ENCODE measurements at places on chromosomes 1 and 21.

GRCh38 chr1:227453631-227454355, 109.6 kb upstream of the ZNF678 start:
- no peak for DNase-seq

DNA sequence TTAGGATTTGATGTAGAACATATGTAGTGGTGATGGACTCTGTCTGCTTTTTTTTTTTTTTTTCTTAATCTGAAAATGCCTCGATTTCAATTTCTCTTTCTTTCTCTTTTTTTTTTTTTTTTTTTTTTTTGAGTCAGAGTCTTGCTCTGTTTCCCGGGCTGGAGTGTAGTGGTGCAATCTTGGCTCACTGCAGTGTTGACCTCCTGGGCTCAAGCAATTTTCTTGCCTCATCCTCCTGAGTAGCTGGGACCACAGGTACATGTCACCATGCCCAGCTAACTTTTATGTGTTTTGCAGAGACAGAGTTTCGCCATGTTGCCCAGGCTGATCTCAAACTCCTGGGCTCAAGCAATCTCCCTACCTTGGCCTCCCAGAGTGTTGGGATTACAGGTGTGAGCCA, 17.4 kb downstream of the MAST2 start:
- no peak for DNase-seq

GRCh38 chr1:111852261-111852721, 96.6 kb downstream of the DDX20 start:
- DNase-seq: no peak

- no peak for DNase-seq
These were observed 35.3 kb downstream of the SLC1A7 start for GRCh38 chr1:53107090-53107489.

DNA sequence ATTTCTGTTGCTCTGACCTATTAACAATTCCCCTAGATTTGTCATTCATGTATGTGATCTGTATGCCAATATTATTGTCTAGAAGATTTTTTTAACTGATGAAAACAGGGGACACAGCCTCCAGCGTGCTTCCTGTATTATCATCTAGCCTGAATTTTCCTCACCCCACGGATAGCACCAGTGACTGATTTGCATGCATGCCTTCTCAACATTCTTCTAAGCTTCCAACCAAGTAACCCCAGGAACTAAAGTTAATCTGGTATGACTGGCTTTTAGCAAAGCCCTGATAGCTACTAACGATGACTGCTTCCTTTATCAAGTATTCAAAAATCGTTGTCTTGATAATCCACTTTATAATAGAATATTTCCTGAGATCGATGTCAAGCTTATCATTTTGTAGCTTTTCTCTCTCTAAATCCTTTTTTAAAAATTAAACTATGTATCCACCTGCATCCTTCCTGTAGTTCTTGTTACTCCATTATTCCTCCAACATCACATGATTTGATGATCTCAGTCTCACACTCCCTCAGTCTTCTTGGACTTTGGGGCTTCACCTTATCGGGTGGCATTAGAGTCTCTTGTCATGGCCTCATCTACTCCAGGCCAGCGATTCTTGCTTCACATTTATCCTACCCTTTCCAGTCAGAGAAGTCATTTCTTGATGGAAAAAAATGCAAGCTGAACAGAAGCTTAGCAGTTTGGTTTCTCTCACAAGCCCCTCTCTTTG, 19.0 kb downstream of the BCAR3 start:
- DNase-seq: no peak

GRCh38 chr1:214289574-214290272, 8.8 kb downstream of the SMYD2 start:
- no peak for DNase-seq

DNA sequence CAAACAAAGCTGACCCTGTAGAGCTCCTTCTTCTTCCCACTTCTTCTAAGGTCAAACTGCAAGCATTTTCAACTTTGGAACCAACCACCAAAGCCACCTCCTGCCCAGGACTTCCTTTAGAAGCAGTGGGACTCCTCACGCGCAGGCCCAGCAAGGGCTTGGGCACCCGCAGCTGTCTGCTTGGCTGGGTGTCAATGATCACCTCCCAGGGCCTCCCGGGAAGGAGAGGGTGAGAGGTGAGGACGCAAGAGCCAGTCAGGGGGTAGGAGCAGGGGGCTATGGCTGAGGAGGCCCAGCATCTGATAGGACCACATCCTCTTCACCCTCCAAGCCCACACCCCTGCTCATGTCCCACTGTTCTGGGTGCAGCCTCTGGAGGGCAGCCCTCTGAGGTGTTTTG, 10.2 kb downstream of the KLHL21 start:
- DNase-seq: no peak

DNA sequence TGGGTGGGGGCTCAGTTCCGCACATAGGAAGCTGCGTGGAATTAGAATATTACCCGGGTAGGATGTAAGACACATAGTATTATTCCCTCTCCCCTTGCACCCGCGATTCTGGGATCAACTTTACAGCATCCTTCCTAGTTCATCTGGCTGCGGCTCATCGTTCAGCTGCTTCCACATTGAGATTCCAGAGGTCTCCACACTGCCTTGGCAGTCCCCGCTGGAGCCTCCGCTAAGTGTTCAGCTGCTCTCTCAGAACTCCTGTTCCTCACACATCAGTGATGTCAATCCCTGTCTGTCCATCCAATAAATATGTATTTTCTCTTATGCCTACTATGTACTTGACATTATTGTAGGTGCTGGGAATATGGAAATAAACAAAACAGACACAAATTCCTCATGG, 135.6 kb upstream of the SYT6 start:
- DNase-seq: no peak

DNA sequence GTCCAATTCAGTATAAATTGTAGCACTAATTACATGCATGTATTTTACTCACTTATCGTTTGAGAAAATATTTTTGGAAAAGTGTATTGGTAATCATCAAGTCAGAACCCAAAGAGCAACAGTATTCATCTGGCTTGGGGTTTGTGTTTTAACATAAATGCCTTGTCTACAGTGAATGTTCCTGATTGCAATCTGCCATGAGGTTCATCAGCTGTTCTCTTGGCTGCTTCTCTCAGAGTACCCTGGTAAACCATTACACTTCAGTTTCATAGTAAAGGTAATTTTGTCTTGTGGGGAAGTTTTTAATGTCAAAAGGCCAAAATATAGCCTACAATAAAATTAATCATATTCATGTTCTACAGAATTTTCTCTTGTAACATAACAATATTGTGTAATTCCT, 150.3 kb downstream of the IFI44 start:
- DNase-seq: no peak

GRCh38 chr1:22582661-22583635, 19.7 kb downstream of the EPHA8 start:
- DNase-seq: no peak

DNA sequence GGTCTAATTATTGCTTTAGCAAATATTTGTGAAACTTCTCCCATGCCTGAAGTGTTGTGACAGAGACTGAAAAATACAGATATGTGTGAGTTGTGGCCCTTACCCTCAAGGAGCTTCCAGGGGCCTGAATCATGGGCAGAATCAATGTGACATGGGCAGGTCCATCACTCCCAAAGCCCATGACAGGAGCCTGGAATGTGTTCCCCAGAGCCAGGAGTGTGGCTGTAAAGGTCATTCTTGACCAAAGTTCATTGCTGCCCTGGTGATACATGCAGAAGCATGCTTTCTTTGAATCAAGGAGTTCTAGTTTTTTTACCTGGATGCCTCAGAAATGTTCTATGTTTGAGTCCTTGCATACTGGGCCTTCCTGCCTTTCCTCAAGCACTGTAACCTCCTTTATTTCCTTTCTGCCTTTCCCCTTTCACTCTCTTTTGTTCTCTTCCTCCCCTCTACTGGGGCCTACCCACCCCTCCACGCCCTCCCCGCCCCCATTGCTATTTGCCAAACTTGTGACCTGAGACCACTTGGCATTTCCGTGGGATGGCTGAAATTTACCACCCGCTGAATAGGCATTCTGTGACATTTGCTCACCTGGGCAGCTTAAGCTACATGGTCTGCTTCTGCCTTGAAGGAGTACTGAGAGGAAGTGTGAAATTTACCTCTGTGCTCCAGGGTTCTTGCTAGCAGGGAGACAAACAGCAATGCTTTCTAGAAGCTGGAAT, 19.7 kb downstream of the PBX1 start:
- DNase-seq: no peak

DNA sequence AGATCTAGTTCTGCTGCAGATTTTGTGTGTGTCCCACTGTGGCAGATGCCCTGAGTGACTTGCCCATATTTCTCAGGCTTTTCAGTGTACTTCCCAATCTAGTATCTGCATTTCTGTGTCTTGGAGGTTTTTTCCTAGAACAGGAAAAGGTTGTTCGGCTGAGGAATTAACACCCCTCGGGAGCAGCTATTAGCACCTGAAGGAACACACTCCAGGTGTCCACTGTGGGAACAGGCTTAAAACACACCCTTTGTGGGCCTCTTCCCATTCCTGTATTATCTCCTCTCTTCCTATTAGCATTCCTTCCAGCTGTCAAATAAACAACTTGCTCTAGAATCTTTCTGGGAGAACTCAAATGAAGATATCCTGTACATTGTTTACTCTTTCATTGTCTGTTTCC, 178.3 kb downstream of the HMCN1 start:
- no peak for DNase-seq

- DNase-seq: no peak
These were observed 3.1 kb downstream of the ARHGEF10L start for GRCh38 chr1:17542645-17543044.

DNA sequence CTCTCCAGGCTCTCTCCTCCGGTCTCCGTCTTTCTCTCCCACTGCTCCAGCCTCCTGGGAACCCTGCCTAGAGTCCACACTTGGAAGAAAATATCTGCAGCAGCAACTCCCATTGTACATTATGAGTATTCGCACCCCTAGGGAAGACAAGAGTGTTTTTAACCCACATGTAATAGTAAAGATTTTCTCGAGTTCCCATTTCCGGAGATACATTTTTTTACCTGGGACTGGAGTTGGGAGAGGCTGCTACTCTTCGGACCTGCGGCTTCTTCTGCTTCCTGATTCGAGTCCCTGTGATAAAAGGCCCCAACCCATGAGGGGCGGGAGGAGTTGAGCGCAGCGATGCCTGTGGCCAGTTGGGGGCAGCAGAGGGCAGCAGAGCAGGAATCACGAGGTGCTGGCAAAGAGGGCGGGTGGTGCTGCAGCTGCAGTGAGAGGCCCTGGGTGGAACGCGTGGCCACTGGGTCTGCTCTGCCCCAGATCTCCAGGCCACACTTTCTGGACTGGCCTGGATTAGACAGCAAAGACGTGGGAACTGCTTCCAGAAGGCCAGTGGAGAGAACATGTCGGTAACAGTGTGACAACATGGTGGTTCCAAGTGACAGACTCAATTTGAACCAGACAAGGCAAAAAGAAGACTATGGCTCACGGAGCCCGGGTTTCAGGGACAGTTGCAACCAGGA, 221.0 kb upstream of the CSF3R start:
- DNase-seq: peak; percentile 17

- peak; percentile 87 for DNase-seq
These were observed at the start of gene TMEM50A for GRCh38 chr1:25338188-25338981. Gene TMEM50A (plus strand): TSS chr1:25338334. CDS start chr1:25340487, 2,153 bp downstream.

DNA sequence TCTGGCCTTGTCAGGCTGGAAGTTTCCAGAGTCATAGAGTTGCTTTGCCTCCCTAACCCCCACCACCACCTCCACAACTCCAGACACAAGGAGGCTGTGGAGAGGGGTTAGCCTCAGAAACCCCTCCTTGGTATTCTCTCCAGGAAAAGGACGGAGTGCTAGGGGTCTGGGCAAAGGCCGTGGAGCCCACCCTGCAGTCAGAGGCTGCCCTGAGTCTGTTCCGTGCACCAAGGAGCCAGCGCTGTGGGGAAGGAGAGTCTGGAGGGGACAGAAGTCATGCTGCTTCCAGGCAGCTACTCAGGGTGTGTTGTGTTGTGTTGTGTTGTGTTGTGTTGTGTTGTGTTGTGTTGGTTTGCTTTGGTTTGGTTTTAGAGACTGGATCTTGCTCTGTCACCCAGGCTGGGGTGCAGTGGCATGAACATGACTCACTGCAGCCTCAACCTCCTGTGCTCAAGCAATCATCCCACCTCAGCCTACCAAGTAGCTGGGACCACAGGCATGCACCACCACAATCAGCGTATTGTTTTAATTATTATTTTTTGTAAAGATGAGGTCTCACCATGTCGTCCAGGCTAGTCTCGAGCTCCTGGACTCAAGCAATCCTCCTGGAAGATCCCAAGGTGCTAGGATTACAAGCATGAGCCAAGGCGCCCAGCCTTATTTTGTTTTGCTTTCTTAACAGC, 122.2 kb upstream of the TMEM51 start:
- DNase-seq: no peak

GRCh38 chr1:85049735-85050166, 1.5 kb upstream of the MCOLN3 start:
- DNase-seq: no peak

DNA sequence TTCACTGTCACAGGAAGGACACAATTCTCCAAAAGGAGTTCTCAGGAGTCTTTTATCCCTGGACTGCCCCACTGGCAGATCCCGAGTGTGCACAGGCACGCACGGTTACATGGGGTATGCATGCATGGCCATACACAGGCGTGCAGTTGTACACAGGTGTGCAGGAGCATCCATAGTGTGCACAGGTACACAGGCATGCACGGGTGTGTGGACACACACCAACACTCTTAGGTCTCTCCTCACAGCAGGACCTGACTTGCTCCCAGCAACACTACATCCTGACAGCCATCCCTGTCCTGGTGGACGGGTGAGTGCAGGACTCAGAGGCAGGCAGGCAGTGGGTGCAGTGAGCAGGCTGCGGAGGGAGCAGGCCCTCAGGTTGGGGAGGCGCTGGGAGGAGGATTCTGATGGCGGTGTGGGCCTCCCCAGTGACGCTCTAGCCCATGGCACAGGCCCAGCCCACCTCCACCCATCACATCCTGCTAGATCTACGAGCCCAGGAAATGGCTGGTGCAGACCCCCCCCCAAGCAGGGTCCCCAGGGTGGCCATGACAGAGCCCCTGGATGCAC, 28.4 kb downstream of the SLC19A1 start:
- DNase-seq: no peak

GRCh38 chr1:110348050-110348449, 8.9 kb downstream of the RBM15 start:
- DNase-seq: no peak

DNA sequence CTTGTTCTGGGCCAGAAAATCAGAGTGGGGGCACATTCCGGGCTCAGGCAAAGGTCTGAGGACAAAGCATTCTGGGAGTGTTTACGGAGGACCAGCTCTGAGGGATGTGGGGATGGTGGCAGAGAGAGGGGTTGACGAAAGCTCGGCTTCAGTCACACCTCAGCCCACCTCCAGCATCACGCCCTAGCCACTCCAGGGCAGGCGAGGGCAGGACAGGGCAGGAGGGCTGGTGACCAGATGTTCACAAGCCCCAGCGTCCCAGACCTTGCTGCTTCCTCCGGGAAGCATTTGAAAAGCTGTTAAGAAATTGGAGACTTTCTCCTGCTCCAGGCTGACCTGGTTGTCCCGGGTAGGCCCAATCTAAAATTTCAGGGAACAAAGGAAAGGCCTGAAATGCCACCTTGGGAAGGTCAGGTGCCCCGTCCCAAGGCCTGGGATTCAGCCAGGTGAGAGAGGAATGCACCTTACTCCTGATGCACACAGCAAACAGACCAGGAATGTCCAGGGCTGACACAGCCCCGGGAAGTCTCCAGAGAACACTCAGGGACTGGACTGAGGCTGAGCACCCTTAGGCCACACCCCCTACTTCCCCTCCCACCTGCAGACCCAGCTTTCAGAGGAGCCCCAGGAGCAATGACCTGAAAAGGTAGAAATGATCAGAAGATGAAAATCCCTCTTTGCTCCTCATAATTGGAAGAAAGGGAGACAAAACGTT, 71.9 kb upstream of the KLHDC7A start:
- DNase-seq: no peak

- no peak for DNase-seq
These were observed 60.4 kb downstream of the LRRC53 start for GRCh38 chr1:74452035-74452434.

- DNase-seq: no peak
These were observed 245.3 kb downstream of the PLPP3 start for GRCh38 chr1:56334047-56334446.
